T1000 (cell line): ENCODE measurements at places on chromosomes 3 and 15.
A peak's percentile ranks its signal among the peaks of the same experiment; 100 is the strongest.

DNA sequence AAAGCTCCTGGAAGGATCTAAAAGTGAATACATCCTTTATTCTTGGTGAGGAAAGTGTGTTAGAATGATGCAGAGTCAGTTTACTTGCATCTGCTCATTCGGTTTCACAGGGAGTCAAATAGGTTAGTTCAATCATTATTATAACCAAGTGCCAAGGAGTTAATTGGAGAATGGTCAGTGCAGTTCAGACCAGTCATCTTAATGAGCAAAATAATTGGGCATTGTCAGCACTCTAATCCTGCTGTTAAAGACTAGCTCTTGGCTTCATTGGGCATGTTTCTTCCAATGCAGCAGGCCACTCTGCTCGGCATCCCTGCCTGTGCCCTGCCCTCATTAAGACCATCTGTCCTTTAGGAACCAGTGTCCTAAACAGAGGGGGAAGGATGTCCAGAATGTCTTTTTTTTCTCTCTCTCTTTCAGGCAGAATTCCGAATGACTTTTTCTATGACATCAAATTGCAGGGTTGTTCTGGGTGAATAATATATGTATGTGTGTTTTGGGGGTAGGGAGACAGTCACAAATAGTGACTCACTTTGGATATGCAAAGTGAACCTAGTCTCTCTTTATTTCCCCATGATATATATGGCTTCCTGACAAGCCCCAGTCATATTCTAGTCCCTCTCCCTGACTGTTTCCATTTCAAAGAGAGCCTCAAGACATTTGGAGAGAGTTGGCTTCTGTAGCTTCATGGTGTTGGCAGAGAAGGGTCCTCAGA is 205.4 kb upstream of the TRIM42 start:
- no peak for DNase-seq

DNA sequence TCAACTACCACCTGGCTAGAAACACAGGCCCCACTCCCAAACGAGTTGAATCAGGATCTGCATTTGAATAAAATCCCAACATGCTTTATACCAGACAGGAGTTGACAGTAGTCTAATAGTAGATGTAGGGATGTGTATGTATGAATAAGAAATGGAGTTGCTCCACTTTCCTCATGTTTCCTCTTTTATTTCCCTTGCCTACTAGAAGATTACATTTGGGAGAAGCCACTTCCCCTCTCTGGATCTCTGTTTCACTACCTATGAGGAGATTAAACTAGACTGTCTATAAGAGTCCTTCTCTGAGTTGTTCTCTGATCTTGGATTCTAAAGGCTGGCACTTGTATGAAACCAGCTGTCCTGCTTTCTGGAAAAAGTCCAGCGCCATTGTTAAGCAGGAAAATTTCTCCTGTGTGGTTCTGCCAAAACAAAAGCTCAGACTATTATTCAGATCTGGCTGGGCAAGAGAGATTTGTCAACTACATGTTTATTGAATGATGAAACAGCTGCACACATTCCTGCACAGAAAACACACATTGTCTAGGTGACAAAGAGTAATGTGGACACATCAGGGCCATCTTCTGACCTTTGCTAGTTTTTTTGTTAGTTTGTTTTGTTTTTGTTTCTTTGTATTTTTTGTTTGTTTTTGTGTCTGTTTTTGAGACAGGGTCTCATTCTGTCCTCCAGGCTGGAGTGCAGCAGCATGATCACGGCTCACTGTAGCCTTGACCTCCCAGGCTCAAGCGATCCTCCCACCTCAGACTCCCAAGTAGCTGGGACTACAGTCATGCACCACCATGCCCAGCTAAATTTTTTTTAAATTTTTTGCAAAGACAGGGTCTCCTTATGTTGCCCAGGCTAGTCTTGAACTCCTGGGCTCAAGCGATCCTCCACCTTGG is 29.9 kb downstream of the ACP3 start:
- no peak for DNase-seq

DNA sequence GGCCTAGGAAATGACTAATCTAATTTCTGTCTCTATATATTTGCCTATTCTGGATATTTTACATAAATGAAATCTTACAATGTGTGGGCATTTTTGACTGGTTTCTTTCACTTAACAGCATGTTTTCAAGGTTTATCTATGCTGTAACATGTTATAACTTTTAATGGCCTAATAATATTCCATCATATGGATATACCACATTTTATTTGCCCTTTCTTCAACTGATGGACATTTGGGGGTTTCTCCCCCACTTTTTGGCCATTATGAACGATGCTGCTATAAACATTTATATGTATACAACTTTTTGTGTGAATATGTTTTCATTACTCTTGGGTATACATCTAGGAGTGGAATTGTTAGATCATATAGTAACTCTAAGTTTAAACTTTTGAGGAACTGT is 357.3 kb upstream of the ADAMTS9 start:
- no peak for DNase-seq

DNA sequence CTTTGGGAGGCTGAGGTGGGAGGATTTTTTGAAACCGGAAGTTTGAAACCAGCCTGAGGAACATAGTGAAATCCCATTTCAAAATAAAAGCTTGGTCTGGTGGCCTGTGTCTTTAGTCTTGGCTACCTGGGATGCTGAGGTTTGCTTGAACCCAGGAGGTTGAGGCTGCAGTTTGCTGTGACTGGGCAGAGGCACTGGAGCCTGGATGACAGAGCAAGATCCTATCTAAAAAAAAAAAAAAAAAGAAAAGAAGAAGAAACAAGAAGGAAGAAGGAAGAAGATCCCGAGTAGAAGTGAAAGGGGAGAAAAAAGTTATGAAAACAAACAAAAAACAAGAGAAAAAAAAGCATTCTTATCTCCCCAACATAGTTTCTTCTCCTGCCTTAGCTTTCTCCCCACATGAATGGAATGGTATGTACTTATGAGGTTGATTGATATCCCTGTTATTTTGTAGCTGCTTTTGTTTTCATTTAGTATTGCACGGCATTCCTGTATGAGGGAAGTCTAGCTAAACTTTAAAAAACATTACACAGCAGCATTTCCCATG is 42.4 kb downstream of the TMEM40 start:
- no peak for DNase-seq

DNA sequence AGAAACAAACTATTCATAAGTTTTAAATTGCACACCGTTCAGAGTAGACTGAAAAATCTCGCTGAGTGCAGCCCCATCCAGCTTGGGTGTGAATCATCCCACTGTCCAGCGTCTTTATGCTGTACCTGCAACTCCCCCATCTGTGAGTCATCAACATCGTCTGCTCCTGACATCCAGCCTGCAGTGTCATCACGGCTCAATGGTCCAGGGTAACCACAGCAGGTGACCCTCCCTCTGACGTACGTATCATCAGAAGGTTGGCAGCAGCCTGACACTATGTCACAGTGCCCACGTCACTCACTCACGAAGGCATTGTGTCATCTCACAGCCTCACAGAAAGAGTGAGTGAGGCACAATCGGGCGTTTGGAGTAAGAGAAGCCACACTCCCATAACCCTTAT is 65.2 kb downstream of the TPRA1 start:
- peak; percentile 5 for DNase-seq

- no peak for DNase-seq
Observed at GRCh38 chr15:22808761-22809280, 22.4 kb downstream of the NIPA1 start.

DNA sequence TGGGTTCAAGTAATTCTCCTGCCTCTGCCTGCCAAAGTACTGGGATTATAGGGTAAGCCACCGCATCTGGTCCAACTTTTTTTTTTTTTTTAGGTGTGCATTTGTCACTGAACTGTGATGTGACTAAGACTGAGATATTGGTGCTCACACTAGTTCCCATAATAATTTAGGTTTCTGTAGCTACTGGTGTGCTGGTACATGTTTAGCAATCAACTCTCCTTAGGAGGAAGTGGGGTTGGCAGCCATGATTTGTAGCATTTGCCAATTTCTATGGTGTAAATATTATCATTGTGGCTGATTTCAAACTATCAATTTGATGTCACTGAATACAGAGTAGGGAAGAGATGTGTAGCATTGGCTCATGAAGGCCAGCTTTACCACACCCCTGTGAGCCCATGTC is 372.7 kb downstream of the EDEM1 start:
- DNase-seq, result no peak

- DNase-seq, result no peak
Observed at GRCh38 chr15:25990220-25990619, 127.1 kb upstream of the ATP10A start.

DNA sequence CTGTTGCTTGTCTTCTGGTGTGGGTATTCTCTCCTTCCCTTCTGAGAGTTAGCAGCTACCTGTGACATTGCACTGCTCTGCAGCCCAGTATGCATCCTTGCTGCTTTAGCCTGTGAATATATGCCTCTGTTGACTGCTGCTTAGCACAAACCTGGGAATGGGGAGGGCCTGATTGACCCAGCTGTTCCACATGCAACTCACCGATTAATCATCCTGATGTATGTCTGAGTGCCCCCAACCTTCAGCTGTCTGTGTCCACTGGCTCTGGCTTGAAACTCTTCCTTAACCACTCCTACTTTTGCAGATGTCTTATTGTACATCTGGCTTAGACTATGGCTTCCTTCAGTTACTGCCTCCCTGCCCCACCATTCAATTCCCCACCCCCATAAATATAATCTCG is 119.1 kb downstream of the RASA2 start:
- DNase-seq, result no peak

DNA sequence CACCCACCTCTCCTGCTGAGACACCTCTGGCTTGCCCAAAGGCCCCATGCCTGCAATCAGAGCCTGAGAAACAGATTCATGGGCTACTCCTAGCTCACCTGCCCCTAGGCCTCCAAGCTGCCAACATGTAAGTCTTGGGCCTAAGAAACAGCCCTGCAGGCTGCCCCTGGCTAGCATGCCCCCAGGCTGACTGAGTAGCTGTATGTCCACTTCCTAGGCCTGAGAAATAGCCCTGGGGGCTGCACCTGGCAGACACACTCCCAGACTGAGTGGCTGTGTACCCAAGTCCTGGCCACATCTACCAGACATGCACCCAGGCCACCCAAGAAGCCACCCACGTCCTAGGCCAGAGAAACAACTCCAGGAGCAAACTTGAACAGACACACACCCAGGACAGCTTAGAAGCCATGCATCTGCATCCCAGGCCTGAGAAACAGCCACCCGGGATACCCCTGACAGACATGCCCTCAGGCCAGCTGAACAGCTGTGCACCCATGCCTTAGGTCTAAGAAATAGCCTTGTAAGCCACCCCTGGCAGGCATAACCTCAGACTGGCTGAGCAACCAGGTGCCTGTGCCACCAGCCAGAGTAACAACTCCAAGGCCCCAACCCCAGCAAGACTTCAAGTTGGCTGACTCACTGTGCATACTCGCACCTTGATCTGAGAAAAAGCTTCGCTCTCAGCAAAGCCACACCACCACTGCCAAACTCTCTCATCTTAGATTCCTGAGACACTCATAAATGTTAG is 12.0 kb upstream of the NRG4 start:
- no peak for DNase-seq

DNA sequence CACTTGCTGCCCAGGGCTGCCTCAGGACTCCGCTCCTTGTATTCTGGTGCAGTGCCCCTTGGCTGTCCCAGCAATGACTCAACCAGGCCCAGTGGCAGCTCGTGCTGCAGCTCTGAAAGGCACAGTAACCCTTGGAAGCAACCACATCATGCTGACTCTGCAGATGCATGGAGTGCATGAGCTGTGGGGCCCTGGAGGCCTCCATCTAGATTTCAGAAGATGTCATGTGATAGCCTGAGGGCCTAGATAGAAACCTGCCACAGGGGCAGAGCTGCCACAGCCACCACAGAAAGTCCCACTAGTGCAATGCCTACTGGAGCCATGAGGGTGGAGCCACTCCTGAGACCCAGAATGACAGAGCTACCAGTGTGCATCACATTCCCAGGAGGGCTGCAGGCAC is 117.1 kb upstream of the SMAD3 start:
- DNase-seq, result peak; percentile 42

GRCh38 chr3:141280690-141281089 is 49.1 kb downstream of the PXYLP1 start:
- DNase-seq, result no peak

DNA sequence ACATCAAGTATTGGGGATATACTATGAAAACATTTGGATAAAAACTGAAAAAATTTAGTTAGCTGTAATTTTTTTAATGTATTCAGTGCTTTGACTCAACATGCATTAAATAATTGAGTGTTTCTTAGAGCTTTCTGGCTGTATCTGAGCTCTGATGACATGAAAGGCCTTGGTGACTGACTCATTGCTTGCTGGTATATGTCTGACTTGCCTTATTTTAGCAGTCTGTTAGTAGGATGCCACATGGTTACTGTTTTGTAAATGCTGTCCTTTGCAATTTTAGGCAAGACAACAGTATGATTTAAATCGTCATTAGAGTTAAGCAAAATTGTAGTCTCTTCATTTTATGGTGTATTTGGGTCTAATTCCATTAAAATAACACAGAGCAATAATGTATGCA is 199.2 kb downstream of the GHSR start:
- no peak for DNase-seq

GRCh38 chr3:81770710-81771109 is 9.3 kb upstream of the GBE1 start:
- no peak for DNase-seq

DNA sequence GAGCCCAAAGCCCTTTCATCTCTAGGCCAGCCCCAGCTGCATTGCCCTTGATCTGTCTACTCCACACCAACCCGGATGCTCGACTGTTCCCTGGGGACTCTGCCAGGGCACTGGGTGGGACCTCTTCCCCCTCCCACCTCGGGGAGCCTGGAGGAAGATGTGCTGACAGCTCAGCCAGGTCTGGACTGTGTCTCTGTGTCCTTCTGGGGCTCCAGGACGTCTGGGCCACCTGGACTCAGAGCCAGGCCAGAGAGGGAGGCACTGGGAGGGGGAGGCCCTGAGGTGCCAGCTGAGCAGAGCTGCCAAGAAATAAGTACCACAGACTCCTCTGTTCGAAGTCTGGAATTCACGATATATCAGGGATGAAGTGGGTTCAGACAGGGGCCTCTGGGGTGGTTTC is 5.8 kb upstream of the HCN4 start:
- no peak for DNase-seq

DNA sequence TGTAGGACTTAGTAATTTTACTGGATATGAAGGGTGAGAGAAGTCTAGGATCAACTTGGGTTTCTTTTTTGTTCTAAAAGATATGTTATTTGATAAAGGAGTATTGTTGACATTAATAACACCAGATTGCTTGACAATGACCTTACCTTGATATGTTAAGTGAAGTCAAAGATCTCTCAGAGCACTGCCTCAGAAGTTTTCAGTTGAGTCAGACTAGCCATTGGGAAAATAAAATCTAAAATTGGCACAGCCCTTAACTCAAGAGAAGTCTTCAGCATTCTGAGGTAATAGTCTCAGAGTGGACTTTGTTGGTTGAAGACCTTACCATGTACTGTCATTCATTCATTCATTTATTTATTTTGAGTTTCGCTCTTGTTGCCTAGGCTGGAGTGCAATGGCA is 22.4 kb upstream of the ZNF609 start:
- no peak for DNase-seq
